T-cell (primary cell): ENCODE measurements at places on chromosomes 5 and 9. TPM values are rescaled to one million over a fixed set of nuclear protein-coding genes. Genes with fewer than 3 reads are reported as not detected.

- no peak overlapping the region for H3K27ac ChIP-seq
- no peaks in the 10 kb centered on the region for H3K27me3 ChIP-seq
- H3K36me3 ChIP-seq = peaks cover 17% of the 10 kb centered on the region
- no peak overlapping the region for H3K4me3 ChIP-seq
- H3K4me1 ChIP-seq = no peaks in the 10 kb centered on the region
Measured at GRCh38 chr5:143142596-143143435, 260.7 kb downstream of the NR3C1 start.

DNA sequence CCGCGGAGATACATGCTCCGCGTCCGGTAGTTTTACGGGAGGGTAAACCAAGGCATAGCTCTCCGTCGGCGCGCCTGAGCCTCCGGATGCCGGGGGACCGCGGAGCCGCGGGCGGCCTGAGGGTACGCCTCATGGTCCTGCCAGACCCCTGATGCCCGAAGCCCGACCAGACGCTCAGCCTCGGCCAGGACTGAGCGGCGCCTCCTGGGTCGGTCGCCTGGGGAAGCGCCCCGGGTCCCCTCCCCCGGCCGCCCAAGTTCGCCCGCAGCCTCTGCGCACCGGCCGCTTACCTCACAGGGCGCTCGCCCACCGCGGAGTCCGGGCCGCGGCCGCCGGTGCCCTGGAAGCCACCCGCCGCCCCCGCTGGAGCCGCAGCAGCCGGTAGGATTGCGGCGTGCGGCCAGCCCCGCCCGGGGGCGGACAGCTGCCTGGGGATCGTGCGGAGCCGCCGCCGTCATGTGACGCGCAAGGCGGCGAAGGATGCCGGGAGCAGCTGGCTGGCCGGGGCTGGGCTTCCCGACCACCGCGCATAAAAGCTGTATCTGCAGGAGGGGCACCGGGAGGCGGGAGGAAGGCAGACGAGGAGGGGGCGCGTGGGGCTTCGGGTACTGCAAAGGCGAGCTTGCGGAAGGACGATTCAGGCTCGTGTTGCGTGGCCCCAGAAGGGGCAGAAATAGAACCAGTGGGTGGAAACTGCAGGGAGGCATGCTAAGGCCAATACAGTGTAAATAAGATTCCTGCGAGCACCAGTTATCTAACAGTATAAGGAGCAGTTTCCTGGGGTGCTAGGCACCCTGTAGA, at the start of gene FBXO10:
Gene FBXO10, minus strand, starts transcription at position 460 of the 801 bp plus-strand sequence. CDS start 34,612 bp downstream, outside the sequence.
- no peaks in the 10 kb centered on the region for H3K36me3 ChIP-seq
- peaks cover 9% of the 10 kb centered on the region for H3K4me1 ChIP-seq
- H3K4me3 ChIP-seq = peak within 1 kb of the TSS; percentile 57

DNA sequence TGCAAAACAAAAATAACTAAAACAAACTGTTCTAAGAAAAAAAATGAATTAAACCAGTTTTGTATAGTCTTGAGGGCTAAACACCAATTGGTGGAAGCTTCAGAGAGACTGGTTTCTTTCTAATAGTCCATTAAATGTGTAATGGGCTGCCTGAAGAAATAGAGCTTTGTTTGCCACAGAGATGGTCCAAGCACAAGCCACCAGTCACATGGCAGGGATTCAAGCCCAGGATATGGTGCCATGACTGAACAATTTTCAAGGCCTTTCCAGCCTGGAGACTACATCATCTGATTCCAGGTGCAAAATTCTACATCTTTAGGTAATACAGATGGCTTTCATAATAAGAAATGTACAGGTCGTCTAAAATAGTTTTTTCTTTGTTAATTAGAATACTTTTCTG, 355.3 kb downstream of the NR2F1-AS1 start:
- H3K4me3 ChIP-seq = no peak overlapping the region
- H3K27ac ChIP-seq = no peak overlapping the region
- DNase-seq = no peak
- no peaks in the 10 kb centered on the region for H3K27me3 ChIP-seq
- no peaks in the 10 kb centered on the region for H3K36me3 ChIP-seq
- no peaks in the 10 kb centered on the region for H3K4me1 ChIP-seq

- H3K27me3 ChIP-seq = no peaks in the 10 kb centered on the region
- no peaks in the 10 kb centered on the region for H3K4me1 ChIP-seq
- no peaks in the 10 kb centered on the region for H3K36me3 ChIP-seq
- H3K4me3 ChIP-seq = no peak overlapping the region
Measured at GRCh38 chr9:136085815-136086212, 9.3 kb downstream of the NACC2 start.

DNA sequence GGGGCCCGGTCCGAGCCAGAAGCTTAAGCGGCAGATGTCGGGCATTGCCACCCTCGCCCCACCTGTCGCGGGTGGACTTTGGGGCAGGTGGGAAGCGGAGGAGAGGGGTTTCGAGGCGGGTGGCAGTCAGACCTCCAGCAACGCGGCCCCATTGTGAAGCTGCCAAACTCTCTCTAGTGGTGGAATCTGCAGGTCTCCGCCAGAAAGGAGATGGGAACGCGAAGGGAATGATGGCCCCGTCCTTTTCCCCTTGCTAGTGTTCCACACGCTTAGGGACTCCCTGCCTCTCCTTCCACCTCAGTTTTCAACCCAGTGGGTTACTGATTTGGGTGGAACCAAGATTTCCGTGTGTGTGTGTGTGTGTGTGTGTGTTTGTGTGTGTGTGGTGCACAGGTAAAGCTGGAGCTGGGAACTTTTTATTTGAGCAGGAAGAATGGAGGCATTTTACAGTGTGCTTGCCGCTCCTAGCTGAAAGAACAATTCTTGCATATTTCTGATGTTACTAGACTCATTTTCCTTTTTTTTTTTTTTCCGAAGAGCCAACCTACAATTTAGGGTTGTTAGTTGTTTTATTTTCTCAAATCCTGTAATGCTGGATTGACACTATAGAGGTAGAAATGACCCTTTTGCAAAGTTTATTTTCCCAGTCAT, 1.3 kb downstream of the MACIR start:
- peaks cover 7% of the 10 kb centered on the region for H3K27me3 ChIP-seq
- DNase-seq = peak; percentile 0
- no peak overlapping the region for H3K27ac ChIP-seq
- no peaks in the 10 kb centered on the region for H3K36me3 ChIP-seq
- H3K4me1 ChIP-seq = peaks cover 6% of the 10 kb centered on the region

- no peak overlapping the region for H3K27ac ChIP-seq
- no peaks in the 10 kb centered on the region for H3K27me3 ChIP-seq
- DNase-seq = no peak
- H3K4me1 ChIP-seq = no peaks in the 10 kb centered on the region
Measured at GRCh38 chr5:147989239-147989638, 74.5 kb upstream of the SPINK5 start.

DNA sequence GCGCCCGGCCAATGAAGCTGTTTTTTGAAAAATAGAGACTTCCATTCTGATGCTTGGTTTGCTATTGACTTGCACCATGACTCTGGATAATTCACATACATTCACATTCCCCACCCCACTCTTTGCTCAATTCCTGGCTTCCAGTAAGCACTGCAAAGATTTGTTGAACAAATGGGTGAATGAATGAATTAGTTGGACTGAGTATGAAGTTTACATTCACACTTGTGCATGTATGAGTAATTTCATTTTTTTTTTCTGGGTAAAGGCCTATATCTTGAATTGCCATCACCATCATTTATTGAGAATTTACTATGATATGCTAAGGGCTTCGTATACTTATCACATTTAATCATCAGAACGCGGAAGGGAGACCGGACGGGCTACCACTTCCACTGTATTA, 13.8 kb upstream of the CCDC69 start:
- H3K4me1 ChIP-seq = peaks cover 19% of the 10 kb centered on the region
- H3K36me3 ChIP-seq = no peaks in the 10 kb centered on the region
- no peak for DNase-seq
- H3K4me3 ChIP-seq = no peak overlapping the region
- no peak overlapping the region for H3K27ac ChIP-seq

DNA sequence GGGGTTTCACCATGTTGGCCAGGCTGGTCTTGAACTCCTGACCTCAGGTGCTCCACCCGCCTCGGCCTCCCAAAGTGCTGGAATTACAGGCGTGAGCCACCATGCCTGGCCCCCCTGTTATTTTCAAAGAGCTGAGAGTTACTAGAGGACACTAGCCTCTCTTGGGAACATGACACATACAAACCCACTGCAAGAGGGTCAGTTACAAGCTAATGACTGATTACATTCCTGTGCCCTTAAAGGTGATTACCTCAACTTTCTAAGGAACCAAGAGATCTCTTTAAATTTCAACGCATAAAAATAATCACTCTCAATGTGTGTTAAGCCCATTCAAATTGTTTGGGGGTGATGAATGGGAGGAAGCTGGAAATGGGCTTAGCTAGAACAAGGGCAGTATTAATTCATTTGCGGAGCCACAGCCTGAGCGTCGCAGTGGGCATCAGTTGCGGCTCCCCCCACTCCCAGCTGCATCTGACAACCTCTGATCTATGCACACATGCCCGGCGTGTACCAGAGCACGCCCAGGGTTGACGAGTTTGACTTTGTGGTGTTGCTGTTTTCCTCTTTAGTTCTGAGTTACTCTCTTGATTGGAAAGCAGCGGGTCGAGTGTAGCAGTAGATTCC, 146.9 kb downstream of the GOLPH3 start:
- H3K27me3 ChIP-seq = no peaks in the 10 kb centered on the region
- no peak for DNase-seq
- no peak overlapping the region for H3K4me3 ChIP-seq
- no peaks in the 10 kb centered on the region for H3K4me1 ChIP-seq
- no peak overlapping the region for H3K27ac ChIP-seq

DNA sequence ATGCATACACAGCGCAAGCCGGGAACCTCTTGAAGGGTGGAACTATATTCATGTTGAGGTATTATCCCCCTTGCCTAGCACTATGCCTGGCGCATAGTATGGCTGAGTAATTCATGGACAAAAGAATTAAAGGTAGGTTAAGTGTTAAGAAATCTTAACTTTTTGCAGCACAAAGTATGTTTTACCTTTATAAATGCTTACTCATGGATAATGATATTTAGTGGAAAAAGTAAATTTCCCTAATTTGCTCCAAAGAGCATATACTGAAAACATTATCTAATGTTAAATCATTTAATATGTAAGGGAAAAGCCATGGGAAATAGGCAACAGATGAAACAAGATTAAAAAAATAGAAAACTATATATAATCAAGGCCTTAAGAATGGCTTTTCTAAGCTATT, 296.2 kb downstream of the PJA2 start:
- no peak overlapping the region for H3K4me3 ChIP-seq
- H3K4me1 ChIP-seq = no peaks in the 10 kb centered on the region

DNA sequence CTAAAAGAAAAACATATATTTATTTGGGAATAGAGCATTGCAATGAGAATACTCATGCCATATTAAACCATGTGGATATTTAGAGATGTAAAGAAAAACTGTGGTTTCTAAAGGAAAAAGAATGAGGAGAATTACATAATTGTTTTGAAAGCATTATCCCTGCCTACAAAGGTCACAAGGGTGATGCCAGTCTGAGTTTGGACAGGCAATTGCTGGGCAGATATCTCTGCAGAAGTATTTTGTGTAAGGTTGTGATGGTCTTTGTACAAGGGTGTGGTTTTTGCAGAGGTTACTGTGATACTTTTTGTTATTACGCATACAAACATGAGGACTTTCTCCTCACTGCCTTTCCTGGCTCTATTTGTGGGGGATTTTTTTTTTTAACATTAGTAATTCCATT, 2022.9 kb upstream of the CDH6 start:
- no peak overlapping the region for H3K27ac ChIP-seq
- no peak for DNase-seq
- H3K4me1 ChIP-seq = no peaks in the 10 kb centered on the region
- no peaks in the 10 kb centered on the region for H3K27me3 ChIP-seq
- H3K36me3 ChIP-seq = no peaks in the 10 kb centered on the region
- no peak overlapping the region for H3K4me3 ChIP-seq

DNA sequence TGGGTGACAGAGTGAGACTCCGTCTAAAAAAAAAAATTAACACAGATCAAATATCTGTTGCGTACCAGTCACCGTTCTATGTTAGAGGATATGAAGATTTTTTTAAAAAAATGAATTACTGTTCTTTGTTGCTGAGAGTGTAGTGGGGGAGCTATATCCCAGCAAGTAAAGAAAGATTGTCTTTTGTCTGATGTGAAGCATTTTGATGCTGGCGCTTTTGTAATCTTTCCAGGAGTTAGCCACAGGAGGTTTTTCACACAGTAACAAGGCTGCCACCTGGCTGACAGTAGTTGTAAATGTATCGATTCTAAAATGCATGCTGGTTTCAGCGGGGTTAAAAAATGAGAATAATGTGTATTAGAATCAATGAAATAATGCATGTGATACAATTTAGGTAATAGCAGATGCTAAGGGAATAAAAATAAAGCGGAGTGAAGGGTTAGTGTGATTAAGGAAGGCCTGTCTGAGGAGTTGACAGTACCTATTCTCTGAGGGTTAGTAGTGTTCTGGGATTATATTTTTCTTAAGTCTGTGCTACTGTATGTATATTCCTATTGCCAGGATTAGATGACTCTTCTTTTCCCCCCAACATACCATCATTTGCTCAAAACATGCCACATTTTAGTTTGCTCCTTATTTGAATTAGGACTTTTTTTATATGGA, 3.4 kb downstream of the LMNB1 start:
- peak; percentile 26 for DNase-seq
- H3K4me1 ChIP-seq = peaks cover 22% of the 10 kb centered on the region
- no peaks in the 10 kb centered on the region for H3K36me3 ChIP-seq
- no peak overlapping the region for H3K4me3 ChIP-seq
- no peak overlapping the region for H3K27ac ChIP-seq
- no peaks in the 10 kb centered on the region for H3K27me3 ChIP-seq

- no peaks in the 10 kb centered on the region for H3K4me1 ChIP-seq
- no peaks in the 10 kb centered on the region for H3K36me3 ChIP-seq
- no peak overlapping the region for H3K27ac ChIP-seq
- no peak overlapping the region for H3K4me3 ChIP-seq
- no peaks in the 10 kb centered on the region for H3K27me3 ChIP-seq
Measured at GRCh38 chr9:107548298-107549142, 59.0 kb upstream of the KLF4 start.

- peaks cover 3% of the 10 kb centered on the region for H3K27me3 ChIP-seq
- H3K4me3 ChIP-seq = peak overlapping the region; percentile 93
- no peak for DNase-seq
- H3K4me1 ChIP-seq = peaks cover 13% of the 10 kb centered on the region
- peak overlapping the region; percentile 97 for H3K27ac ChIP-seq
- no peaks in the 10 kb centered on the region for H3K36me3 ChIP-seq
Measured at GRCh38 chr9:37466037-37466709, 923 bp upstream of the ZBTB5 start.

DNA sequence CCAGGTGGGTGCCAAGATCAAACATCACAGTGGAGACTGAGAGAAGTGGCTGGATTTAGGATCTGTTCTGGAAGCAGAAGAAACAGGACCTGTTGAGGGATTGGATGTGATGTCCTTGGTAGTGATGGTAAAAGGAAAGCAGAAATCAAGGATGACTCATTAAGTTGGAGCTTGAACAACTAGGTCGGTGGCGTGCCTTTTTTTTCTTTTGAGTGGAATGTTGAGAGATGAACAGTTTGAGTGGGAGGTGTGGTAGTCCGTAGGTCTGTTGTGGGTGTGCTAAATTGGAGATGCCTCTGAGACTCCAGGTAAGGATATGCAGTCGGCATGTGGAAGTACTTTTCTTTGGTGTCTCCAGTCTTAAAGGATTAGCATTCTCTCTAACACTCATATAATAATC, 92.1 kb upstream of the IL12B start:
- H3K36me3 ChIP-seq = no peaks in the 10 kb centered on the region
- no peak overlapping the region for H3K4me3 ChIP-seq
- H3K27ac ChIP-seq = no peak overlapping the region
- DNase-seq = no peak

Gene MCTP1
- 1.0 TPM for total RNA-seq

Gene PHF19
- total RNA-seq = 104 TPM

Gene MEIKIN
- 0.53 TPM for total RNA-seq

Gene PCDHGA8
- total RNA-seq = not detected

Gene ERAP2
- 54.2 TPM for total RNA-seq

Gene GDF9
- total RNA-seq = 0.63 TPM

Gene SMIM15
- total RNA-seq = 34.4 TPM

Gene CWC27
- total RNA-seq = 18.8 TPM

Gene CORO2A
- total RNA-seq = 12.3 TPM
